ENCODE measurements at places on chromosomes 2 and 18.

GRCh38 chr2:145018502-145018901 lies 498.6 kb upstream of the ZEB2 start:
- no peak for DNase-seq

- DNase-seq: peak; percentile 8
These were observed 85.1 kb downstream of the UGP2 start for GRCh38 chr2:63926815-63927214.

DNA sequence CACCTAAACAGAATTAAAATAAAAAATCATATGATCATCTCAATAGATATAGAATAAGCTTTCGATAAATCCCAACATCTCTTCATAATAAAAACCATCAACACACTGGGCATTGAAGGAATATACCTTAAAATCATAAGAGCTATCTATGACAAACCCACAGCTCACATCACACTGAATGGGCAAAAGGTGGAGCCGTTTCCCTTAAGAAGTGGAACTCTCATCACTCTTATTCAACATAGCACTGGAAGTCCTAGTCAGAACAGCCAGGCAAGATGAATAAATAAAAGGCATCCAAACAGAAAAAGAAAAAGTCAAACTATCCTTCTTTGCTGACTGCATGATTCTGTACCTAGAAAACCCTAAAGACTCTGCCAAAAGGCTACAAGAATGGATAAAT lies 510.3 kb downstream of the ZNF804A start:
- DNase-seq: no peak

DNA sequence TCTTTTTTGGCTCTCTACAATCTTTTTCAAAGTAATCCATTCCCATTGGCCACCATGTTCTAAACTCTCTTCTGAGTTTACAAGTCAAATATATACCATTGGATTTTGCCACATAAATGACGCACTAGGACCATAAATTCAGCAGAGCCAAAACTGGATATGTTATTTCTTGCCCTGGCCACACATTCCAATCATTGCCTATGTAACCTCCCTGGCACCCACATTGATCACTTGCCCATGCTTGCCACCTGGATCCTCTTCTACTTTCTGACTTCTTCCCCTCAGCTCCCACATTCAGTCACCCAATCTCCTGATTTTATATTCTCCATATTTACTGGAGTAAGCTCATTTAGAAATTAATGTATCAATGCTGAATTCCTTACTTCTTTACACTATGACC lies 5.1 kb upstream of the ZC3H15 start:
- no peak for DNase-seq

DNA sequence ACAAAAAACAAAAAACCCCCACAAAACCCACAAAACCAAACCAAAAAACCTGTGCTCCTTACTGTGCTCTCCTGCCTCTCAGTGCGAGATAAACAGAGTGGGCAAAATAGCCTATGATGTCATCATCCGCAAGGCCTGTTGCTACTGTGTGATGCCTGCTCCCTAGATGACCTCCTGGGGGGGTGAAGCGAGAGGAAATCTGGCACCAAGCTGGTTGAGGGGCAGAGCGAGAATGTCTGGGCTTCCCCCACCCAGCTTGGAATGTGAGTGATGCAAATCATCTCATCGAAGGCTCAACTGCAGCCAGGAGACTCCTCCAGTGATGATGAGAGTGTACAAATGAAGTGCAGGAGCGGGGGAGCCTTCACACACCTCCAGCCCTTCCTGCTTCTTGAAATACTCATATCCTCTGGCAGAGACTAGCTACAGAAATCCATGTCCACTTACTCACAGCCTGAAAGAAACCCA lies 57.7 kb upstream of the MAP4K3 start:
- no peak for DNase-seq

DNA sequence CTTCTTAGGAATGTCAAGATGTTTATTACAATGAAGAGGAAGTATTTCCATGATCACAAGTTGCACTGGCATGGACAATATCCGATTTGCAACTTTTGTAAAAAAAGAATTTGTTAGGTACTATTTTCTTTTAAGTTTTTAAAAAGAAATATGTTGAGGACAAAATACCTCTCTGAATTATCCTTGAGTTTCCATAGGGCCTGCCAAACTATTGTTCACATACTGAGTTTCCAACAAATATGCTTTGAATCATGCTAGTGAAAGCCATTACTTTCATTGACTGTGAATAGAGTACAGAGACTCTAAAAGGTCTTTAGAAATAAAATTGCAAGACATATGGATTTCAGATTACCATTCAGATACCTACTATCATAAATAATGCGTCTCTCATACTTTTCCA lies 566.1 kb downstream of the TMEM182 start:
- DNase-seq: no peak

- no peak for DNase-seq
These were observed 6.6 kb downstream of the ATOH8 start for GRCh38 chr2:85760371-85760770.

DNA sequence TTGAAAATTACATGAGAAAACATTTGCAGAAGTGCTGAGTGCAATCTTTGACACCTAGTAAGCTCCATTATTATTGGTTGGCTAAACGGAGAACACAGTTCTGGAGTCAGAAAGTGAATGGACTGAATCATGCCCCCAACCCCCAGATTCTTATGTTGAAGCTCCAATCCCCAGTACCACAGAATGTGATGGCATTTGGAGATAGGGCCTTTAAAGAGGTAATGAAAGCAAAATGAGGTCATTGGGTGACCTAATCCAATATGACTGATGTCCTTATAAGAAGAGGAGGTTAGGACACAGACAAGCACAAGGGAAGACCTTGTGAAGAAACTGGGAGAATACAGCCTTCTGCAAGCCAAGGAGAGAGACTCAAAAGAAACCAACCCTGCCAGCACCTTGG lies 200.9 kb upstream of the EPAS1 start:
- DNase-seq: no peak

DNA sequence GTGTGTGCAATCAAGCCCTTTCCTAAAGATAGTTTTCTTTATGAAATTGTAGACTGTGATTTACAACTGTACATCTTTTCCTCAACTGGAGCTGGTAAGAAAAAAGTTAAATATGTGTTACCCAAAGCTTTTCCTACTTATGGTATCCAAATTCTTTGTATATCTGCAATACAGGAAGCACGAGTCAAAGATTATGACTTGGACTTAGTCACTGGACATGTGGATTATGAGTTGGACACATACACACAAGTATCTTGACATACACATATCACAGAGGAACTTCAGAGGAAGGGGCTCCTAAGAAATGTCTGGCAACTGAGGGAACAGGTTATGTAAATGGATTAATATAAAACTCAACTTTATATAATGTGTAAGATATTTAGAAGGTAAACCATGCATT lies 35.2 kb downstream of the PRELID3A start:
- no peak for DNase-seq

DNA sequence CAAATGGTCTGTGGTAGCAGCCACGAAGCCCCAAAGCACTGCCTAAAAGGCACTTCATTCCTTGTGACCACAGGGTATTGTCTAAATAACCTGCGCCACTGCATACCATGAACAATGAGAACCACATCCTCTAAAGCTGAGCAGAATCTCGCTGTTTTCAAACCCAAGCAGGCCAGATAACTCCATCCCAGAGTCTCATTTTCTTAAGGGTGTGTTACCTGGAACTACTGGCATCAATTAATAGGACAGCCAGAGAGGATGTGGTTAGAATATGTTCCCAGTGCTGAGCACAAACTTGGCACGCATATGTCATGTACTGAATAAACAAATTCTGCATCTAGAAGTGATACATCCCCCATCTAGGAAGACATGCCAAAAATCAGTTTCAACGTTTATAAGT lies 13.0 kb downstream of the VPS4B start:
- DNase-seq: no peak

GRCh38 chr18:24208270-24209035 lies 69.6 kb downstream of the CABYR start:
- DNase-seq: no peak

DNA sequence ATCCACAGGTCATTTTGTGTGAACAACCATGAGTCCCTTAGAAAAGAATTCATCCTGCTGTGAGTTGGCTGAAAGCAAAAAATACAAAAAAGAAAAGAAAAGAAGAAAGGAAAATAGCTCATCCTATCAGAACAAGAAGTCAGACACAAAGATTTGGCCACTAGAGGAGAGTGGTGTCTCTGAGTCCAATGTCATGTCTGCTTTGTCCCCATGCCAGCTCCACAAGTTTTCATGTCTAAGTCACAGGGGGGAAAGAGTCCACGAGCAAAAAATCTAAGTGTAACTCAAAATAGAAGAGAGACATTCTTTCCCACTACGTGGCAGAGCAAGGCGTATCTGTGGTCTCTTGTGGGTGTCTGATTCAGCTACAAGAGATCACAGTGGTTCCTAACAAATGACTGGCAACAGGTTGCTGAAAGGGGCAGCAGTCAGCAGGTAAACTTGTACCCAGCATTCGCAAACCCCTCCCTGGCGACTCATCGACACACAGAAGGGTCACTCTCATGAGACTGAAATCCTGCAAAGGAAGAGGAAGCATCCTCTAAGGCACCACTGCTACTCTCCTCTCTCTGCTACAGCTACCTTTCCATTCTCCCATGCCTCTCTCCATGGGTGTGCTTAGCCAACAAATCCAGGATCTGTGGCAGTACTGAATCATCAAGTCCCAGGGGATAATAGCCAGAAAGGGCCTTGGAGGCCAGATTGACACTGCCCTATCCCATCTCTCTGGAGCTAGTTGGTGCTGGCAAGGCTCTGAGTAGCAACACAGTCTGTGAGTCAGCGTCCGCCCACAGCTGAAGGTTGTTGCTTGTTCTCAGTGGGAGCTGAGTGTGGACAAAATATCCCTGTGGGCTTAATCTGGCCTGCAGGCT lies 123.0 kb upstream of the SLC39A10 start:
- no peak for DNase-seq

- no peak for DNase-seq
These were observed 164.1 kb downstream of the GALNT14 start for GRCh38 chr2:30974092-30974491.

- no peak for DNase-seq
These were observed 84.2 kb downstream of the SETBP1 start for GRCh38 chr18:44764863-44765262.

DNA sequence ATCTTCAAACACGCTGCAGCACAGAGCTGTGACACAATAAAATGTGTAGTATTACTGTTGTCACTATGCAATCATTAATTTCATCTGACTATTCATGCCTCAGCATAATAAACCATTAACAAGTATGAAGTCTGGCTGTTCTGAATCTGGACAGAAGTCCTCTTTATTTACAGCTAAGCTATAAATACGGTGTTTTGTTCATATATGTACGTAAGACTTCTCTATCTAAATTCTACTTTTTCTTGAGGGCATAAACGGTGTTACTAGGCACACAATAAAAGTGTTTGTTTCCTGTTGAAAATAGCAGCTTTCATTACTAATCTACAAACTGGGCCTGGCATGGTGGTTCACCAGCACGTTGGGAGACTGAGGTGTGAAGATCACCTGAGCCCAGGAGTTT lies 443.8 kb downstream of the NCKAP5 start:
- DNase-seq: no peak

DNA sequence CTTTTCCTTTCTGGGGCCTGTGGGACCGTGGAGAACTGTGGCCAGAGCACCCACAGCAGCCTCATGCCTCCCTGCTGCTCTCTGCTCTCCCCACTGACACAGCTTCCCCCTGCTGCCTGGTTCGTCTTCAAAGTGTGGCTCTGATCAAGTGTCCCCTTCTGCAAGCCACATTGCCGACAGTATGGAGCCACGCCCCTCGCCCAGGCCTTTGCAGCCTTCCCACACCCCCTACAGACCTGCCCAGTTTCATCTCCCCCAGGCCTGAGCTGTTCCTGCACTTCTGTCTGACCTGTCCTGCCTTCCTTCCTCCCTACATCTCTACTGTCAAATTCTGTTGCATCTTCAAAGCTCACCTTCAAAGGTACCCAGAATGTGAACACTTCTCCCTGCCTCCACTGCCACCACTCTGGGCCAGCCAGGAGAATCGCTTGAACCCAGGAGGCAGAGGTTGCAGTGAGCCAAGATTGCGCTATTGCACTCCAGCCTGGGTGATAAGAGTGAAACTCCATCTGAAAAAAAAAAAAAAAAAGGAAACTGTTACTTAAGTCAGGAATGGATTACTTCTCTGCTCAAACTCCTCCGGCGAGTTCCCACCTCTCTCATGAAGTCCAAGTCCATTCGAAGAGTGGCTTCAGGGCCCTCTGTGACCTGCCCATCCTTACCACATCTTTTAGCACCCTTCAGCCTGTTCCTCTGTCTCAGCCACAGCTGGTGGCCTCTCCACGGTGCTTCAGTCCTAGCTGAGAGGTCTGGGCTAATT lies 29.0 kb upstream of the CATIP start:
- no peak for DNase-seq

DNA sequence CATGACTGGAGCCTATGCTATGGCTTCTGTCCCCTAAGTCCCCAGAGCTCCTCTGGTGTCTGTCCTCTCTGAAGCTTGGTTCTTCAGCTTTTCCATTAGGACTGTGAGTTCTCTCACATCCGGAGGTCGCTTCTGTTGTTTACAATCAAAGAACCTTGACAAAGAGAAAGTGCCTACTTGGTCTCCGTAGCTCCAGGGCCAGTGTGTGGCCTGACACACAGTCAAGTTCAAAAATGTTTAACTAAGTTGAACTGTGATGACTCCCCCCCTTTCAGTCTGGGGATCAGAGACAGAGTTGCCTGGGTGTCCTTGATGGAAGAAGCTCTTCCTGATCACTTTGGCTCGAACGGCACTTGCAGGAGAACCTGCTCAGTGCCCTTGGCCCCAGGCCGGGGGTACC lies 26.3 kb upstream of the YWHAQ start:
- no peak for DNase-seq

GRCh38 chr2:75952173-75952572 lies 241.5 kb upstream of the GCFC2 start:
- no peak for DNase-seq

GRCh38 chr2:113907297-113907696 lies 17.4 kb downstream of the ACTR3 start:
- no peak for DNase-seq

DNA sequence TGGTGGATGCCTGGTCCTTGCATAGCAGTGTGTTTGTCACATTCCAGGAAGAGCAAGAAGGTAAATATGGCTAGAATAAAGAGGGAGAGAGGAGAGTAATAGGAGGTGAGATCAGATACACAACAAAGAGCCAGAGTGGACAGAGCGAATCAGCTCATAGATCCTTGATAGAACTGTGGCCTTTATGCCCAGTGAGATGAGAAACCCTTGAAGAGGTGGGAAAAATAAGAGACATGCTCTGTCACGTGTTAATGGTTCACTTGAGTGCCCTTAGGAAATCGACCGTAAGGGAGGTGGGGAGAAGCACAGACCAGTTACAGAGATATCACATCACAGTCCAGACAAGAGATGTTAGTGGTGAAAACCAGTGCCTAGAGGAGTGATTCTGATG lies 84.7 kb upstream of the RAB27B start:
- no peak for DNase-seq

DNA sequence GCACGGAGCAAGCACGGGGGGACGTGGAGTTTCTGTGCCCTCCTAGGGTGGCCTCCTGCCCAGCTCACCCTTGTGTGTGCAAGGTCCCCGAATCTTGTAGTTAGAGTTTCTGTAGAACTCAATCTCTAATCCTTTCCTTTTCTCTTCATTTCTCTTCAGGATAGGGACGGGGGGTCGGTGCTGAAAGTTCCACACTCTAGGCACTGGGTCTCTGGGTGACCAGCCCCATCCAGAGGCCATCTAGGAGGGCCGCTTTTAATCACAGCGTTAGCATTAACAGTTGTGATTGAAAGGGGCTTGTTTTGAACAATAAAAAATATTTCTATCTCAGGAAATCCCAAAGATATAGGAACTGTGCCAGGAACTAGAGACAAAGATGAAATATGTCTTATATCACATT lies 10.5 kb downstream of the SOCS6 start:
- DNase-seq: no peak

Measured in NCI-H774 (cell line).